ENCODE measurements at places on chromosomes 3 and 15.
A peak's percentile ranks its signal among the peaks of the same experiment; 100 is the strongest.

GRCh38 chr3:29481969-29482767 is 201.3 kb downstream of the RBMS3 start:
- no peak for DNase-seq

- no peak for DNase-seq
Observed at GRCh38 chr15:31871166-31871886, 159.0 kb upstream of the CHRNA7 start.

DNA sequence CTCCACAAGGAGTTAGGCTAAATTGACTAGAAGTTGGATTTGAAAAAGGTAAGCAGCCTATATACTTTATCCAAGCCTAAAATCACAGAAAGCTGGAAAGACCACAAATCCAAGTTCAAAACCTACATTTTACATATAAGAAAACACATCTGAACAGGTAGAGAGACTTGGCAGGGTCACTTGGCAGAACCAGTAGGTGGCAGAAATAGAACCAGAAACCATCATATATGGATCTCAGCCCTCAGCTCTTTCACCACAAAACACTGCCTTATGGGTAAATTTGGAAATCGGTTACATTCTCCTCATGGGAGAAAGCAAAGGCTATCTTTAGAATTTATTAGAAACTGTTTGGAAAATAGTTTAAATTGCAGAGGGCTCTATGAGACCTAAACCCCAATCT is 44.2 kb downstream of the MKRN2 start:
- DNase-seq, result no peak

- no peak for DNase-seq
Observed at GRCh38 chr3:178637802-178638201, 101.6 kb downstream of the KCNMB2 start.

DNA sequence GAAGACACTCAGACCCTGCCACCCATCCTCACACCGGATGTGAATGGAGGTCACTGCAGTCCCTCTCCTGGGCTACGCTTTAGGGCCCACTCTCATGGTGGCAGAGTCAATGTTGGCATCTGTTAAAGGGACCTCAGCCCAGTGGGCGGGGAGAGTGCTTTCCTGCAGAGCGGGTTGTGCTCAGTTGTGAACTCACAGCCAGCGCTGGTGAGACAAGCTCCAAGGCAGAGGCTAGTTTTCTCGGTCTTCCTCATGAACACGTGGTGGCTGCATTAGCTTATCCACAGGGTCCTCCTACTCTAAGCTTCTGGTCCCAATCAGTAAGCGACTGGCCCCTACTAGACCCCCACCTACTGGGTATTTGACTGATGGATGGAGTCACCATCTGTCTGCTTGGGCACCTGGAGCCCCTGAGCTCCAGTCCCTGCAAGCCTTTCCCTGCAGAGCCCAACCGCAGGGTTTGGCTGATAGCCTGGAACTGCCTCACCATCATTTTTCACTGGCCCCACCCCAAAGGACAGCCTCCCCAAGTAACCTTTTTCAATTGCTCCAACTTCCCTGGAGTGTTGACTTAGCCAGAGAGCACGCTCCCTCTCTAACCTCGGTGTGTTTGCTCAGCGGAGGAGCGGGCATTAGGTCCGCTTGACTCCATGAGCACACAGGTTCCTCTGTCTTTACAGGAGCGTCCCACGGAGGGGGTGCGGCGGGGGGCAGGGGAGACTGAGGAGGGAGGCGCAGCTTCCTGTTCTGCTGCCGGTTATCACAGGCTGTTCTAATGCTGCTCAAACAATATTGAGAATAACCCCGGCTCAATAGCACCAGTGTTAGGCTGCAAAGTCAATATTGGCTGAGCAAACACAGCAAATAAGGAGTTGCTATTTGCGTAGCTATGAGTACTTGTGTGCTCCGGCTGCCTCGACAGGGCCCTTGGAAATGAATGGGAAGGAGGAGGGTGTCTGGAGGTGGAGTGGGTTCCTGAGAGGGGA is 141.7 kb downstream of the RPLP1 start:
- peak; percentile 85 for DNase-seq

GRCh38 chr3:168714609-168715240 is 619.0 kb upstream of the GOLIM4 start:
- DNase-seq, result no peak

DNA sequence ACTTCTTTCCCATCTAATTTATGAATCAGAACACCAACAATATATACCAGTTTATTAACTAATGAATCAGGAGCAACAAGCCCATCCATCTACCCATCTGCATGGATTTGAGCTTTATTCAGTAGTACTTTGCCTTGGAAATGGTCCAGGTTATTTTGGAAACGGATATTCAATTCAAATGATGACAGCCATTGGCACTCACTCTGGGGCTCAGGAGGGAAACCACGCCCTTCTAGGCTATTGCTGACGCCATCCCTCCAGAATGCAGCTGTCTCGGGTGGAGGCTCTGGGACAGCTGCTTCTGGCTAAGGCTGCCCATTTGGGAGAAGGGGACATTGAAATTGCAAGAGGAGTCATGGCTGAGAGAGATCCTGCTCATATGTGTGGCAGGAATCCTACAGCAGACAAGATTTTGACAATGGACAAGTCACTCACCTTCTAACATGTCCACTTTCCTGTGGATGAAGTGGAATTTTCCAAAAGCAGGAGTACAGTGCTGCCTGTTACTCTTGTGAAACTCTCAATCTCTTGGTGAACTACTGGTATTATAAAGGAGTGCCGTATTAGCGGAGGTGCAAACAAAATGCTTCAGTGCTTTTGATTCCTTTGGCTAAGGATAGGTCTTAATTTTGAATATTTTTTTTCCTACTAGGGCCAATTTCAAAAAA is 29.3 kb upstream of the TRAK1 start:
- DNase-seq, result peak; percentile 92

- DNase-seq, result peak; percentile 60
Observed at GRCh38 chr3:69250014-69250413, 127.6 kb upstream of the LMOD3 start.

DNA sequence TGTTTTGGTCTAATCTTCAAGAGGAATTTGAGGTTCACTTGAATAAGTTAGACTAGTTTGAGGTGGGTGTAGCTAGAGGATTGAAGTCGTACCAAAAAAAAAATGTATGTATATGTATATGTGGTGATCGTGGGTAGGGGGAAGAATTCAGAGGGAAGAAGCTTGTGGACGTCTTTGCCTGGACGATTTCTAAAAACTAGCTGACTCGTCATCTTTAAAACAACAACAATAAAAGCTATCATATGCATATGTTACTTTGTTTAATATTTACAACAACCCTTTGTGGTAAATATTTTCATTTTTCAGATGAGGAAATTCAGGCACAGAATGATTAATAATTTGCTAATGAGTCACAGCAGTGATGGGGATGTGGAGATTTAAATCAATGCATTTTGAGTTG is 18.1 kb downstream of the RNF111 start:
- DNase-seq, result no peak

DNA sequence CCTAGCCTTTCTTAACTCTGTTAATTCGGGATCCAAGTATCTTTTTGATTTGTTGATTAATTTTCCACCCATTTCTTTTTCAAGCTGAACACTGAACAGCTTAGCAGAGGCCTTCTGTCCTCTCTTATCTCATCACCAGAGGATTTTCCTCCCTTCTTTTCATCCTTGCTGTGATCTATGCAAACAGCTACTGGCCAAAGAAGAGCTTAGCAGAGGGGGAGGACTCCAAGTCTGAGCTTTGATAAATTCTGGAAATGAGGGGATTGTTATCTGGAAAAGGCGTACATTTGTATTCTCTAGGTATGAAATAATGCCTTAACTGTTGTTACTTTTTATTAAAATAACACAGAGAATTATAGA is 13.4 kb downstream of the DZIP3 start:
- DNase-seq, result no peak

DNA sequence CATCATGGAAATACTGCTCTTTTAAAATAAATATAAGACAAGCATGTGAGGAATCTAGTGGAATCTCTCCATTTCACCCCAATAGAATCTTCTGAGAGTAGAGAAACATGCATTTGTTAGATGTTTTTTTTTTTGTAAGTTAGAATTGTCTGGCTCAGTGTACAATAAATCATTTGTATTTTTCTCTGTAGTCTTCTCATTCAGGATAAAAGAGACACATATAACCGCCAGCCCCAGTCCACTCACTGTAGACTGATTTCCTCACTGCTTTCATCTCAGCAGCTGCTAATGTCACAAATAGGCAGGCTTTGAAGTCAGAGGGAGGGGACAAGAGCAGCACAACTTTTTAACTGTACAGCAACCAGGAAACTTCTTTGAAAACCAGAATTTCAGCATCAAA is 140.2 kb upstream of the RBMS3 start:
- DNase-seq, result peak; percentile 29

- DNase-seq, result no peak
Observed at GRCh38 chr3:152317184-152317583, 48.5 kb downstream of the MBNL1 start.
